ENCODE measurements at places on chromosomes 11 and 22.

DNA sequence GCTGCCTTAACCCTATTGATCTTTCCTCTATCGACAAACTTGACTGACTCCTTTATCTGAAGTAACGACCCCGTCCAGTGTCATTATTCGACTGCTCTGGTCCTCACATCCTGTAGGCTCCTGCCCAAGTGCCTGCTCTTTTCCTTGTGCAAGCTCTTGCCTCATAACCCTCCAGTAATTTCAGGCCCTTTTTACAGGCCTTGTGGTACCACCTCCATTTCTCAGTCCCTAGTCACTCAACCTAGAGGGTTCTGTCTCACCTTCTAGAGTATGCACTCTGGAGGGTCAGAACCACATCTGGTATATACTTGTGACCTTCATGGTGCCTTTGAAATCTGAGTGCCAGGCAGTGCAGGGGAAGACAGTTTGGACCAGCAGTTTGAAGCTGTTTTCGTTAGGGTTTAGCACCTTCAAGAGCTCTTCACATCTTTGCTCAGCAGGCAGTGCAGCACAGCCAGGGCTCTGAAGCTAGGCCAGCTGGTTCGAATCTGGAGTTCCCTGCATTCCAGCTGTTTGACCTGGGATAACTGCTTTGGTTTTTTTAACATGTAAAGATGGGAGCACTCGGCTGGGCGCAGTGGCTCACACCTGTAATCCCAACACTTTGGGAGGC is 11.2 kb downstream of the SNRPD3 start:
- no peak for DNase-seq

GRCh38 chr22:27603800-27604144 is 197.8 kb downstream of the MN1 start:
- no peak for DNase-seq

- DNase-seq, result no peak
These were observed 1.1 kb downstream of the SYT7 start for GRCh38 chr11:61579676-61580270.

DNA sequence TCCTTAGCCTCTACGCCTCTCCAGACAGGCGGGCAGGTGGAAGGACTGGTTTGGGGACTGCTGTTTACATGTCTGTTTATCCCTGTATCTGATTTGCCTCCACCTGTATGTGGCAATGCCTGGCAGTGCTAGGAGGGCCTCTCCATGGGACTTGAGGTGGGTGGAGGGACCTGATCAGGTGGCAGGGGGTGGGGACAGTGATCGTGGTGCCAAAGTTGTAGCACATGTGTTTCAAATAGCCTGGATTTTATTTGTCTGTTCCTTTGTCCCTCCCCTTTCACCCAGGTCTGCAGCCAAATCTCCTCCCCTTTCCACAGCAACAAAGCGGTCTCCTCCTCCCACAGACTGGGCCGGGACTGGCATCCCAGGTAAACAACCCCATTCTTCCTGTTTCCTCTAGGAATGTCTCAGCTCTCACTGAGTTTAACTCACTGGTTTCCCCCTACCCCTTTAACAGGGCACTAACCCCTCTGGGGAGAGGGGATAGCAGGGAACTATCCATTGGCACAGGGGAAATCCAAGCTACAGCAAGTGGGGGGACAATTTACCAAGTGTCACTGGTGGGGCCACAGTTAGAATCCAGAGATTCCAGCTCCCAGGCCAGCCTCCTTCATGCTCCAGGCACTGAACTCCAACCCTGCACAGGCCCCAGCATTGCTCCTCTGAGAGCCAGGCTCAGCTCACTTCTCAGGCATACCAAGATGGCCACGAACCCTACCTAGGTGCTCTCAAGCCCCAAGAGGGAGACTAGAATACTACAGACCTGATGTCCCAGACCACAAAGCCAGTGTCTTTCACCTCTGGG is 22.9 kb upstream of the TLCD5 start:
- DNase-seq, result no peak

GRCh38 chr11:118010738-118011461 is 24.7 kb downstream of the IL10RA start:
- peak; percentile 89 for DNase-seq

DNA sequence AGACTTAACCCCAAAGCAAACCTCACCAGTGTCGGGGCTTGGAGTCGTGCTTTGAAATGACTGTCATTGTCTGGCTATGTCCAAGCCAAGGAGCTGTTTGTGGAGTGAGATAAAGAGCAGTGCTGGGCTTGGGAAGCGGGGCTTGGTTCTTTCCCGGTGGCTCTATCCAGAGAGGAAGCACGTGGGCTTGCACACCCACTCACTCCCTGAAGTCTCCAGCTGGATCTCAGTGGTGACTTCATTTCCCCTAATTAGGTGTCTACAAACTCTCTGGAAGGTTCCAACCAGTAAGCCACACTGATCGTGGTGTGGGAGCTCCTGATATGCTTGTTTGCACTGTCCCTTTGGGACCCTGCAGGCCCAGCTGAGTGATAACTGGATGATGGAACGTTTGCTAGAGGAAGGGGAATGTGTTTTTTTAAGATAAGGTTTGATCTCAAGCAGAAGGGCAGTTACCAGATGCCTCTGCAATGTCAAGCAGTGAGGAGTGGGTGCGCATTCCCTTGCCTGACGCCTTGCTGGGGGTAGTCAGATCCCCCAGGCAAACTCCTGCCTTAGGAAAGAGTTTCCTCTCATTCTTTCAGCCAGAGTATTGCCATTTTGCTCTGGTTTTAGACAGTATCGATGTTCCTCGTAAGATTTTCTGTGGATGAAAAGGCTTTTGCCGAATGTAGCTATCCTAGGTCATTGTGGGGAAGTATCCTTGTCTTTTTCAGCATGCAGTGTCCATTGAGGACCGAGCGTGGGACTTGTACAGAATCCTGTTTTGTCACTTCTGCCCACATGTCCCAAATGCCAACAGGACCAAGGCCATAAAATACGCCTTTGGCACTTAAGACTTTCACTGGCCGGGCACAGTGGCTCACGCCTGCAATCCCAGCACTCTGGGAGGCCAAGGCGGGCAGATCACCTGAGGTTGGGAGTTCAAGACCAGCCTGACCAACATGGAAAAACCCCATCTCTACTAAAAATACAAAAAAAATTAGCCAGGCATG is 90.9 kb downstream of the MICAL2 start:
- no peak for DNase-seq

DNA sequence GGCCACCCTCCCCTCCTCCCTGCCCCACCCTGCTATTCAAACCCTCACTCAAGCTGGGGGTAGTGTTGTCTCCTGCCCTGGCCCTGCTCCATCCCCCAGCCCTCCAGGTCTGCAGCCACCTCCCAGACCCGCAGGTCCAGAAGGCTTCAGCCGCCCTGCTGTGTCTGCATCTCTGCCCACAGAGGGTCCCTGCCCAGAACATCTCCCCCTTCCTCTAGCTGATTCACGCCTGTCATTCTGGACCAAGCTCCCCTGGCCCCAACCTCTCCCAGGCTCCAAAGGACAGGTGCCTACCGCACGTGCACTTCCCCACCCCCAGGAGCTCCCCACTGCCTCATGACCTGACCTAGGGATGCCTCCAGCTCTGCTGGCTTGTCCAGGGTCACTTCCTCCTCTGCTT is 16.0 kb upstream of the SHISAL1 start:
- no peak for DNase-seq

- no peak for DNase-seq
These were observed 9.5 kb downstream of the DUSP8 start for GRCh38 chr11:1562469-1563148.

DNA sequence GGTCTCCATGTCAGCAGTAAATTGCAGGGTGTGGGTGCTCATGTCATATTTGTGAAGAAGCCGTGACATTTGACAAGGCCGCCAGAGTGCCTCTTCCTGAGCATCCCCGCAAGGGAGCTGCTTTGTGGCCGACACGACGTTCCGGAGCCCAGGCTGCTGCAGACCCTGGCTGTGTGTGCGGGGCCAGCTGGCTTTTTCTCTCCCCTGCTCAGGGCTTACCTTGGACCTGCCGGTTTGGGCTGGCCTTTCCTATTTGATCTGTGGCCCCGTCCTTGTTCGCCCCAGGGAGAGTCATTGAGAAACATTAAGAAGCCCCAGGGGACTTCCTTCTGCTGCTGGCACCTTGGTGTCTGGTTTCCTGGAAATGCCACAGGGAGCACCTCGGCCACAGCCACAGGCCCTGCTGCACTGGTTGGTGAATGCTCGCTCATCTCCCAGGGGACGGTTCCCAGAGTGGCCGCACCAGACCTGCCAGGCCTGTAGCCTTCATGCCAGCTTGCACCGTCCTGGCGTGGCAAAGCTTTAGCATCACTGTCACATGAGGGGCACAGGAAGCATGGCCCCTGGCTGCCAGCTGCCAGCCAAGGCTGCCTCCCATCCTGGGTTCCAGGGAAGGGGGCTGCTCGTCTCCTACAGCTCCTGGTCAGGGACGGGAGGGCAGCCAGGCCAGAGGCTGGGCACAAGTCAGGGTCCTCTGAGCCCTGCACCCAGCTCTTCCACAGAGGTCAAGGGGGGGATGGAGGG is 5.4 kb downstream of the GRK2 start:
- peak; percentile 61 for DNase-seq

- no peak for DNase-seq
These were observed 123.9 kb downstream of the PAX6 start for GRCh38 chr11:31687256-31687655.
